Suprapubic skin (tissue), 4 donors: ENCODE measurements at places on chromosomes 7 and 10.

GRCh38 chr10:110460111-110460809, 37.4 kb upstream of the DUSP5 start:
- H3K27me3 ChIP-seq, result no peaks in the 10 kb centered on the region
- no peak for DNase-seq
- no peaks in the 10 kb centered on the region for H3K36me3 ChIP-seq
- H3K4me3 ChIP-seq, result no peak overlapping the region
- no peak overlapping the region for H3K27ac ChIP-seq

DNA sequence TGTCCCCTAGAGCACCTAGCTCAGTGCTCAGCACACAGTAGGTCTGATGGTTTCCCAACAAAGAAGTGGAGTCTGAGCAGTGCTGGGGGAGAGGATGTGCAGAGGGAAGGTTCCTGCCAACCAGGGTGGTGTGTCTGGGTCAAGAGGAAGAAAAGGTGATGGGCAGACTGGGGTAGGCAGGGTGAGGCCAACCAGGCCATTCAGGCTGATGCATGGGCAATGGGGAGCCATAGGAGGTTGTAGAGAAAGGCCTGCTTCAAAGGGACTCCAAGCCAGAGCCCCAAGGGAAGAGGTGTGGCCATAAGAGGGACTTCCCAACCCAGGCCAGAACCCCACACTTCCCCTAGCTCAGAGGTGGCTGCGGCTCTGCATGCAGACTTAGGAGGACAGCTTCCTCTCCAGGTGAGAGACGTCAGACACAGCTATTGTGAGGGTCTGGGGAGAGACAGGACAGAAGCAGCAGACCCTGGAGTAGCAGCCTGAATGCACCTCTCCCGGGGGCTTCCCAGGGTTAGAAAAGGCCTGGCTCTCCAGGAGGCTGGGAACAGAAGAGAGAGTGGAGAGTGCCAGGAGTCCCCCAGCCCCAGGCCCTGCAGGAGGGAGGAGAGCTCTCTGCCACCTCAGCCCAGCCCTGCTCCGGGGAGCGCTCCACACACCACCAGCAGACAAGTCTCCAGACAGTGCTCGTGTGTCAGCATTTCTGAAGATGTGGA, 87.4 kb upstream of the ZMIZ1 start:
- H3K27me3 ChIP-seq, result no peaks in the 10 kb centered on the region
- no peaks in the 10 kb centered on the region for H3K36me3 ChIP-seq
- H3K4me1 ChIP-seq, result peaks cover 14% of the 10 kb centered on the region
- no peak overlapping the region for H3K4me3 ChIP-seq

GRCh38 chr10:132443605-132443982, 46.6 kb downstream of the PWWP2B start:
- no peak overlapping the region for H3K4me3 ChIP-seq
- H3K27me3 ChIP-seq, result no peaks in the 10 kb centered on the region
- no peak overlapping the region for H3K27ac ChIP-seq
- H3K36me3 ChIP-seq, result no peaks in the 10 kb centered on the region
- peaks cover 39% of the 10 kb centered on the region for H3K4me1 ChIP-seq

GRCh38 chr7:3730276-3730675, 429.2 kb downstream of the SDK1 start:
- no peaks in the 10 kb centered on the region for H3K36me3 ChIP-seq
- no peak for DNase-seq
- H3K4me3 ChIP-seq, result no peak overlapping the region
- H3K27me3 ChIP-seq, result no peaks in the 10 kb centered on the region
- H3K4me1 ChIP-seq, result no peaks in the 10 kb centered on the region

DNA sequence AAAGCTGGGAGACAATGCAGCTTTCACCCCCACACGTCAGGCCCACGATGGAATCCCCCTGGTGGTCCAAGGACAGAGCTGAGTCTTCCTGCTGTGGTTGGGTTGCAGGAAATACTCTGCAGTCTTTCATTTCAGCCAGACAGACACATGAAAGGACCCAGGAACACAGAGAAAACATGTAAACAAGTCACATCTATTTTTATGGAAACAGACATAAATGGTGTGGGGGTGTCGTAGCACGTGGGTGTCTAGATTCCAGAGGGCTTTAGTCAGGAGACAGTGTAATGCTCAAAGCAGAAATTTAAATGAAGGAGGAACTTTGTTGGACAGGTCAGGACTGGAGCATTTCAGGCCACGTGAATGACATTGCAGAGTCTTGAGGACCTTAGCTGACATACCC, 444.6 kb downstream of the SUGCT start:
- no peak overlapping the region for H3K27ac ChIP-seq
- DNase-seq, result no peak
- no peaks in the 10 kb centered on the region for H3K36me3 ChIP-seq
- H3K27me3 ChIP-seq, result no peaks in the 10 kb centered on the region
